Activated CD8-positive, alpha-beta memory T cell treated with anti-CD3 and anti-CD28 coated beads, Interleukin-2, amount 50 U/mL, for 48 hours (primary cell): ENCODE measurements at places on chromosomes 5 and 9.

- DNase-seq = no peak
Measured at GRCh38 chr5:143842920-143843319, 31.0 kb downstream of the HMHB1 start.

- no peak for DNase-seq
Measured at GRCh38 chr9:112248722-112249121, 73.6 kb upstream of the SUSD1 start.

- no peak for DNase-seq
Measured at GRCh38 chr5:140005145-140005591, 37.9 kb downstream of the NRG2 start.

DNA sequence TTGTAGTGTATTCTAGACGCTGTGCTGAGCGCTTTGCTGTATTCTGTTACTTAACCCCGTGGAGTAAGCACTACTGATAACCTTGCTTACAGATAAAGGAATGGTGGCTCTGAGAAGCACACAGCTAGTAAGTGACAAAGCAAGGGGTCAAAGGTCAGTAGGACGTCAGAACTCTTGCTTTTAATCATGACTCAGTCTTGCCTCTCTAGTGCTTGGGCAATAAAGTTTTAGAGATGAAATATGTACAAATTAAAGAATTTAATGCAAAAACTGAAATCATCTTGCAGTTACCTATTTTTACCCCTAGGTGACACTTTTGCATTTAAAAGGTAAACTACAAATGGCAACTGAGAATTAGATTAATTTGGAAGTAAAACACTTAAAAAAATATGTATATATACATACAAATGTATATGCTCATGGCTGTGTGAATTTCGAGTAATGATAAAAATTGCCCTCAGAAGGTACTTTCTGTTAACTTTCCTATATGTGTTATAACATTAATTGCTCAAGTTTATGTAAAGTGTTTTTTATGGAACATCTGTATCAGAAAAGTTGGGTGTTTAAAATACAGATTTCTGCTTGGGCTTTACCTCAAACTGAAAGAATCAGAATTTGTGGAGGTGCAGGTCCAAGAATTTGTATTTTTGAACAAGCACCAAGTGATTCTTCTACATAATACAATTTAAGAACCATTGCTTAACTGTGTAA is 175.1 kb upstream of the DAB2 start:
- DNase-seq = no peak

DNA sequence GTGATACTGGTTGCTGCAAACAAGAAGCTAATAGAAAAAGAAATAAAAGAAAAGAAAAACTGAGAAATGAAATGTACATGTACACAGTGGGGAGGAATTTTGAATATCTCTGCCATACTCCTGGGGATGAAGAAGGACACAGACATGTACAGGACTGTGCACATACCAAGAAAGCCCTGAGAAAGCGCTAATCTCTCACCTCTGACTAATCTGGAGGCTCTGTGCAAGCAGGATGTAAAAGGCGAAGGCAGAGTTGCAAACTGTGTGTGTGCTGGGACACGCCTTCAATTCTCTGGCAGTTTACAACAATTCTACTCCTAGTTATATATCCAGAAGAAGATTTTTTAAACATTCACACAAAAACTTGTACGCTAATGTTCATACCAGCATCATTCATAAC is 211.4 kb downstream of the KIAA0825 start:
- DNase-seq = no peak

- DNase-seq = no peak
Measured at GRCh38 chr9:114954956-114955582, 24.7 kb upstream of the TNFSF8 start.
